NK-92 treated with Interleukin-12 subunit alpha and Interleukin-12 subunit beta, amount 100 ng/mL, for 24 hours (cell line): ENCODE measurements at places on chromosomes 1 and 21.

DNA sequence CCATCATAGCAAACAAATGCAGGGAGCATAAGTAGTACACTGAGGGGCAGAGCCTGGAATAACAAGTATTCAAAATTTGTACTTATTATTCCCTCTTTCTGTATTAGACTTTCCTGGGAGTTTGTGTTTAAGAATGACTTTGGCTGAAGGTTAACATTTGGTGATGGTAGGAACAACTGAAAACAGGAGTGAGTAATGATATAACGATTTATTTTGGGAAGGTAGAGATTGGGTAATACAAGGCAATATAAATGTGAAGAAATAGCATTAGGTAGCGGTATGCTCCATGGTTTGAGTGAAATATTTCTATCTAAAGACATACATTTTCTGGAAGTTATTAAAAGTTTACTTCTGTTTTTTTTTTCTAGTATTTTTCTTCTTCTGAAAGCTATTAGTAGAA, 18.5 kb upstream of the C1orf21 start:
- DNase-seq: no peak

DNA sequence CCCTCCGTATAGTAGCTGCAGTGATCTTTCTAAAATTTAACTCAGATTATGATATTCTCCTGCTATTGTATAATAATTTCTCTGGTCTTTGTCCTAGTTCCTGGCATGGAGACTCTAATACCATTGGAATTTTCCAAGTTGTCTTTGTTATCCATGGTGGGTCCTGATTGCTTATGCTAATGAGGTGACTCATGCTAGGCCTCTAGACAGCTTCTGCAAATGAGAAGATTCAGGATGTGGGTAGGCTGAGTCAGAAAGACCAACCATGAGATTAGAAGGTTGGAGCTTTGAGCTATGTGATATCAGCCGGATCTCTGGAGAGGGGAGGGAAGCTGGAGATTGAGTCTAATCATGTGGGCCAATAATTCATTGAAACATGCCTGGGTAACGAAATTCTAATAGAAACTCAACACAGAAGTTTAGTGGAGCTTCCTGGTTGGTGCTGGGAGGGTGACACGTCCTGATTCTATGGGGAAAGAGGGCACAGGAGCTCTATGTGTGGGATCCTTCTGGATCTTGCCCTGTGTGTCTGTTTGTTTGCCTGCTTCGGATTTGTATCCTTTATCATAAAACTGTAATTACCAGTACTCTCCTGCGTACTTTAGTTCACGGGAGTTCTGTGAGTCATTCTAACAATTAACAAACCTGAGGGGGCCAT, 73.2 kb upstream of the CNIH3 start:
- DNase-seq: no peak

DNA sequence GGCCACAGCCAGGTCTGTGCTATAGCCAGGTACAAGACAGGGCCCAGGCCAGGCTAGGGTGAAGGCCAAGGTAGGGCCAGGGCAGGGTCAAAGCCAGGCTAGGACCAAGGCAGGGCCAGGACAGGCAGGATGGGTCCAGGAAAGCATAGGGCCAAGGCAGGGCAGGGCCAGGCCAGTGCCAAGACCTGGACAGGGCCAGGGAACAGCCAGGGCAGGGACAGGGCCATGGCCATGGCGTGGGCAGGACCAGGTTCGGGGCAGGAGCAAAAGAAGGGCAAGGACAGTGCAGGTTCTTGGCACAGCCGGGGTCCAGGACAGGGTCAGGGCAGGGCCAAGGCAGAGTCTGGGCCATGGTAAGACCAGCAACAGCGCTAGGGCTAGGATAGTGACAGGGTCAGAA, 153.4 kb downstream of the LIPI start:
- DNase-seq: no peak

DNA sequence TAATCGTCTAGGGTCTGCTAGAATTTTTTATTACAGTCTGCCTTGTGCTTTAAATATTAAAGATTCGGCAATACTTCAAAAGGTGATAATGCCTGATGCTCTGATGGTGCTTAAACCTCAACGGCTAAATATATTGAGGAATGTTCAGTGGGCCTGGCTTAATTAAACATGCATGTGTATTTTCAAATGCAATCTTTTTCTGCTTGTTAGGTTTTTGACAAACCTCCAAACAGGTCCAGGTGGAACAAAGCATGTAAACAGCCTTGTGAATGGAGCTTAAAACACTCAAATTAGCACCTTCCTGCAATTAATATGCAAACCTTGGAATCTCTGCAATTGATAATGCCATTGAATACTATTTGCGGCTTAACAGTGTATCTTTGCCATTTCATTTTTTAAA, 334.9 kb downstream of the BARHL2 start:
- no peak for DNase-seq

GRCh38 chr21:28396421-28396820, 596.3 kb downstream of the LTN1 start:
- no peak for DNase-seq

DNA sequence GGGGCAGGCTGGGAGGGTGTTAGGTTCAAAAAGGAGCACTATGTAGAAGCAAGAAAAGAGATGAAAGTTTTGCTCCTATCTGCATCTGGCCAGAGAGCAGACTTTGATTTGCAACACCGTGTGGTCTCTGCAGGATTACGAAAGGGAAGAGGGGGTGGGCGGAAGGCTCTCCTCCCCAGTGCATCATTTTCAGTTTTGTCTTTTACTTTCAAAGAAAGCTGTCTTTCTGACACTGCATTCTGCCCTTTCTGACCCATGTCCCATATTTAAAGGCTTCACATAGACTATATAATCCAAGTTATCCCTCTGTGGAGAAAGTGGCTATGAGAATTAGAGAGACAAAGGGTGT, 126.5 kb downstream of the RHOU start:
- peak; percentile 25 for DNase-seq

GRCh38 chr1:83098131-83098530, 900.8 kb downstream of the TTLL7 start:
- no peak for DNase-seq

GRCh38 chr1:194028002-194028401, 841.6 kb upstream of the B3GALT2 start:
- no peak for DNase-seq

- no peak for DNase-seq
Measured at GRCh38 chr1:7427605-7428300, 343.3 kb upstream of the VAMP3 start.

- DNase-seq: no peak
Measured at GRCh38 chr21:35868005-35868868, 192.1 kb downstream of the SETD4 start.

DNA sequence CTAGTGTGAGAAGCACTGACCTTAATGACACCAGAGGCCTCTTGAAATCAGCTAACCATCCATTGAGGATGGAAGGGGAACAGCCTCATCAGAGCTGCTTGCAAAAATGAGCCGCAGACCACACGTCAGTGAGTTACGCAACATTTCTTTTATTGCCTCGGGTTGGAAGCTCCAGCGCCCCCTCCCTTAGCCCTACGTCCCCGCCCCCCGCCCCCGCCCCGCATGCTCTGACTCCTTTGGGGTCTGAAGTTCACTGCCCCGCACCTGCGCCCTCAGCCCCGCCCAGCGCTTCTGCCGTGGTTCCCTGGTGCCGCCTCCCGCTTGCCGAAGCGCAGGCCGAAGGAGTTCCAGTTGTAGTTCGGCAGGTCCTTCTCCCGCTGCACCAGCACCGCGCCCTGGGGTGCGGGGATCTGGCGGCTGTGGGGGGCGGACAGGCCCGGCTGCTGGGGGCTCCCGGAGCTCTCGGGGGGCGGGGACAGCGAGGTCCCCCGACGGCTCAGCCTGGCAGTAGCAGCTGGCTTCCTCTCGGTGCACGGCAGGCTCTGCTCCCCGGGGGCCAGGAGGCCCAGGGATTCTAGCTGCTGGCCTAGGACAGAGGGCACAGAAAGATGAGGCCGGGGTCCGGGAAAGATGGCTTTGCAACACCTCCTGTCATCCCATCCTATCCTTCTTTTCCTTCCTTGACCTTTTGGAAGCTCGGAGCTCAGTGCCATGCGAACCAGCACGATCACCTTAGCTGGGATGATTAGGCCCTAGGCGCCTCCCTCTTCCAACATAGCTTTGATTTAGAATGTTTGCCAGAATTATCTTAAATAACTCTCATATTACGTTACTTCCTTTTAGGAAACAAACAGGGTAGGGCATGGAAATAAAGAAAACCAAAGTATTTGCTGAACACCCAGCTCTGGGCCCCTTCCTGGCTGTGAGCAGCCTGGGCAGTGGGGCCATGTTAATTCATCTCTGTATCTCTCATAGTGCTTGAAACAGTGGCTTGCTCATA, 5.8 kb downstream of the KISS1 start:
- no peak for DNase-seq

DNA sequence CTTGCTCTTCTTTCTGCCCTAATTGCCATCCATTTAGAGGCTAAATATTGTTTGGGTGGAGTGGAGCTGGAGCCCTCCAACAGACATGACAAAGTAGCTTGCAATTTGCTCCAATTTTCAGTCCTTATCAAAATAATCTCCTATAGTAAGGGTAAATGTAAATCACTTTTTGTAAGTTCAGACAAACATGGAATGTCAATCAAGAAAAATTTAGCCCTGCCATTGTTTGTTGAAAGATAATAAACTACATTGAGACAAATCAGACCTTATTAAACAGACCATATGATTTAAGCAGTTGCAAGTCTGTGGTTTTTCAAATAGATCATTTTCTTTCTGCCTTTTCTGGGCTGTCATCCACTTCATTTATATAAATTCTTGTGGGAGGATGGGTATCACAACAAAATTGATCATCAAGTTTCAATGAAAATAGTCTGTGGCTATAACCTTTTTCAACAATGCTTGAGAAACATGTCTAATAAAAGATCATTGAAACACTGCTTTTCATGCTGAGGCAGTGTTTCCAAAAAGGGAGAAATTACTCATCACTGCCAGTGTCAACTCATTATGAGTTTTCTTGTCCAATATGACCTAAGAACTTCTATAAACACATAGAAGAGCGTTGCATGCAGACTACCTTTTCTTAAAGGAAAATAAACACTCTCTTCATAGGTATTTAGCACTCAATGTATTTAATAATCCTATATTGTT, 1152.0 kb upstream of the B3GALT2 start:
- no peak for DNase-seq

- DNase-seq: no peak
Measured at GRCh38 chr1:26848941-26849774, 13.8 kb upstream of the SFN start.

- no peak for DNase-seq
Measured at GRCh38 chr1:58000821-58001220, 545.7 kb downstream of the OMA1 start.

DNA sequence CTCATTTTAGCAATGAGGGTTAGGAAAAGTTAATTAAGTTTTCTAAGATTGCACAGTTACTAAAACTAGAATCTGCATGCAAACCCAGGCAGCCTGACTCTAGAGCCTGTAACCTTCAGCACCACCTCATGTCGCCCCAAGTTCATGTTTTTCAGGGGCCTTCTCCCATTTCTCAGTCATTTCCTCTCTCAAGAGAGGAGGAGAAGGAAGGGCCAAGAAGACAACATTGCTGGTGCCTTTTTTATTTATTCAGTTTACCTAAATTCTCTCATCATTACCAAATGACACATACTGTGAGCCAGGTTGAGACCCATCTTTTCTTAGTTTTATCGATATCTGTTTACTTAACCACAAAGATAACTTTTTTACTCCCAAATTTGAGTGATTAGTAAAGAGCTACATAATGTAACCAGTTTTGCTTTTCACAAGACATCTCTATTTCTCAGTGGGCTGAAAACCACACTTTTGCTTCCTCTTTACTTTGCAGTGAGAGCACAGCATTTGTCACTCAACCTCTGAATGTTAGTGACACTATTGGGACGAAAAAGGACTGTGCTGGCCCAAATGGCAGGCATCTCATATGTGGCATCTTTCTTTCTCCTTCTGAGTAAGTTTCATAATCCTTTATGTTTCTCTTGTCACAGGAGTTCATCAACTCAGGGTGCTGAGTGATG, at the start of gene CD101:
CD101 (plus strand) TSS at position 507 of the 674 bp plus-strand sequence; CDS start at position 565, 58 bp downstream.
- DNase-seq: no peak

GRCh38 chr21:27507695-27508094, 540.8 kb upstream of the ADAMTS5 start:
- no peak for DNase-seq

GRCh38 chr1:46246548-46247435, 771 bp upstream of the RAD54L start:
- no peak for DNase-seq
